ENCODE measurements at places on chromosomes 5 and 9.

DNA sequence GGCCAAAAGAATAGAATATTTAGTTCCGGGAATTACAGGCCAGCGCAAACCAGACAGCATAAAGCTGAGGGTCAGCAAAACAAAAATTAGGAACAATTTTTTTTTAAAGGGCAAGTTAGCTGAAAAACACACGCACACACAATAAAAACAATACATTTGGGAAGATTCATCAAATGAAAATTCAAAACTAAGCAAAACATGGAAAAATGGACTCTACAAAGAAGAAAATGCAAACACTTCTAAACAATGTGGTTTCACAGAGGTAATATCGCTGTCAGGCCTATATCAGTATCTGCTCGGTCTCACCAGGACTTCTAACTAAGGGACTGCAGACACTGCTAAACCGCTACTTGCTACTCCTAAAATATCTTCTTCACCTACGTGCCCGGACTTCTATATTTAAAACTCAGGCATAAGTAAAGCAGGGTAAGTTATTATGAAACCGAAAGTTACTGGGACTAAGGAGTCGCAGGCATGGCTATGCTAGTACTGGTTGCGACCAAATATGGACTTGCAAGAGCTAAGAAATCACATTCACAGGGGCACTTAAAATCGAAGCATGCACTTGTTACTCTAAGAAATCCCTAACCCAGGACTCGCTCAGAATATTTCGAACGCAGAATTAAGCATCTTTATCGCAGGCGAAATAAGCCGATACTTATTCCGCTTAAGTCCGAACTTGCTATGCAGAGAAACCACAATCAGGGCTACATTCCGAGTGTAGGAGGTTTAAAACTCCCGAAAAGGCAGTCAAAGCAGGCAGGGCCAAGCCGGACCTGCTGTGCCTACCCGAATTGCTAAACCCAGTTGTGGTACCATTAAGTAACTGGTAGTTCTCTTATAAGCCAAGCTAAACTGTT, 2.3 kb downstream of the ANXA2R start:
- no peak for DNase-seq

GRCh38 chr9:35313916-35314315, 152.1 kb downstream of the UNC13B start:
- no peak for DNase-seq

DNA sequence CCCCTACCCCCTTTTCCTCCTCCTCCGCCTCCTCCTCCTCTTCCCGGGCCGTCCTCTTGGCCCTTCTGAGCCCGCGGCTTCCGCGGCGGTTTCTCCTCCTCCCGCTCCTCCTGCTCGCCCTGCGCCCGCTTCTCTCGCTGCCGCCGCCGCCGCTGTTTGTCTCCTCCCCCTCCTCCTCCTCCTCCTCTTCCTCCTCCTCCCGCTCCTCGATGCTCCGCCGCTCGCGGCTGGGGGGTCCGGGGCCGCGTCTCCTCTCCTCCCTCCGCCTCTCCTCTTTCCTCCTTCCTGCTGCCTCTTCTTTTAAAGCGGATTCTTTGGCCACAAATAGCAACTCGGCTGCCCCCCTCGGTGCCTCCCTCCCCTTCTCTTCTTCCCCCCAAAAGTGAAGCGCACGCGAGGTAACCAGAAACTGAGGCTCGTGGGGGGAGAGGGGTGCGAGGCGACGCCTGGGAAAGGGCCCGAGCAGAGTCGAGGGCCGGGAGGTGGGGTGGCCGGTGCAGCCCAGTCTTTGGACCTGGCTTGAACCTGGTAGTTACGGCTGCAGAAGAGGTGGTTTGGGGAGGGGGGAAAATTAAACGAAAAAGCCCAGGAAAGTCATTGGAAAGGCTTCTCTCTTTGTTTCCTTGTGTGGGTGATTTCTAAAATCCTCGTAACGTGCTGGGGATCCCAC, 1058.5 kb upstream of the DMAC1 start:
- DNase-seq = no peak

- DNase-seq = no peak
Measured at GRCh38 chr9:87567001-87567400, 69.3 kb downstream of the DAPK1 start.

DNA sequence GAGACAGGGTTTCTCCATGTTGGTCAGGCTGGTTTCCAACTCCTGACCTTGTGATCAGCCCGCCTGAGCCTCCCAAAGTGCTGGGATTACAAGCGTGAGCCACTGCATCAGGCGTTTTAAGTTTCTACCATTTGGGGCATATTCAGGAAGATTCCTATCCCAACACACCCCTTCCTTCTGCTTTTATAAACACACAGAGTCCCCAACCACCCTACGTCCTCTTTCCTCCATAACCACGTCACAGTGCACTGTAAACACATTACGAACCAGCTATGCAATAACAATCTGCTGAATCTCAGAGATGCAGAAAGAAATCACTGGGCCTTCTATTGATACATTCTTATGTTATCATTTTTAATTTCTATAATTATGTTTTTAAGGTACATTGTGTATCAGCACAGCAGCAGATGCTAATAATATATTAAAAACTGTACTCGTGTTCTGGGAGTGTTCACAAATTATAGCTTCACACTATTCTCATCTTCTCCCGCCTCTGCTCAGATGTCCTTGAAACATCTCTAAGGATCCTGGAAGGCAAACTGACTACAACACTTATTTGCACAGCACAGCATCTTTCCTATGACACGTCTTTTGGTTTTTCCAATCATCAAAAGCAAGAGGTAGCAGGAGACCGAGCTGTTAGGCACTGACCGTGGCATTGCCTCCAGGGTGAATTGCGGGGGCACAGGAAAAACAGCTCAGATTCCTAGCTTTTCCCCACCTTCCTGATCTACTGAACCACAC, 60.2 kb downstream of the KCNIP1 start:
- no peak for DNase-seq
